ENCODE measurements at places on chromosomes 6 and 20.

DNA sequence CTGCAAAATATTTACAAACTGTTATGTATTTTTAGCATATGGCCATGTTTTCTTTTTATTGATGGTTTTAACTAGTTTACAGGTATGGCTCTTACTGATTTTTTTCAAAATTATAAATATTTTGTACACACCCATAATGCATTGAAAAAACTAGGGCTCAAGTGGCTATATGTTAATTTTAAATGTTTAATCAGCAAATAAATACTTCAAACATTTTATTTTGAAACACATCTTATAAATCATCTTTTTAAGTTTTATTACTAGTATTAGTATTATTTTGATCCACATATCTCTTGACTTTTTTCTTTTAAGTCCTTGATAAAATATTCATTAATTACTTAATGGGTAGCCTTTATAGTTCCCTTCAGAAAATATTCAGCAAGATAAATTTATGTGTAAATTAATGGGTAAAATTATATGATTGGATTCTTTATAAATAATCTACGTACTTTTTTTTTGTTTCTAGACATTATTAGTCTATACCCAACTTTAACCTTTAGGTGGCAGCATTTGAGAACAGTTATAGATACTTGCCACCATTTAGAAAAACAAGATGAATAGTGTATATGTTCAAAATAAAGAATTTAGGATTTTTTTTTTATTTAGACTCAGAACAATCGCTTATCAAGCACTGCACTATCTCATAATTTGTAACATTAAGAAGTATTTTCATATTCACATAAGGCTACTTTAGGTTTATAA, 241.9 kb downstream of the ADGRB3 start:
- no peak for DNase-seq

GRCh38 chr6:110543106-110543505, 66.7 kb upstream of the SLC22A16 start:
- no peak for DNase-seq

DNA sequence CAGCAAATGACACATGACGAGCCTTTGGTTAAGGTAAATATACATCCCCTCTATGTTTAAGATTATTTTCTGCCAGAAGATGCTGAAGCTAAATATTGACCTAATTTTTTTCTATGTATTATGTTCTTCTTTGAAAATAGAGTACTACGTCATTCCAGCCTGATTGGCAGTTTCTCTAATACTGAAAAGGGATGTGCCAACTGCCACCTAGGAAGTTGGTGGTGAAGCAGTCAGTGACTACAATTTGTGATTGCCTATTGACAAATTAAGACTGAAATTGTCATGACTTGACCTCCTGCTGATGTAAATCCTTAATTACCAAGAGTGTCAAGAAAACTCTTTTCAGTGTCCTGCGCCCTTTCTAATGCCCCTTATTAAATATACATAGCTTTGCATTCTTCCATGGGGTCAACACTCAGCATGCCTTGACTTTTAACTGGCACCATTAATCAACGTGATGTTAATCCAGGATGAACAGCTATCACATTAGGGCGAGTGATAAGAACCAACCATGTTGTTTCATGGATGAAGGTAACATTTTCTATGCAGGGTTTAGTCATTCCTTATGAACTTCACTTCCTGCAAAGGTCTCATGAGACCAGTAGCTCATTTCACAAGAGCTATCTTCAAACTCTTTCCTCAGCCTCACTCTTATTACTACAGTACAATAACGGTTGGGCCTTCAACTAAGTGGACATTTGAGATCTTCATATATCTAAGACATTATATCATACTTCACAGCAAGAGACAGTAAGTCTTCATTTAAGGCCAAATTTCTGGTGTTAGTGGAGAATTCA, 22.5 kb upstream of the SGK1 start:
- no peak for DNase-seq

- no peak for DNase-seq
Measured at GRCh38 chr20:20205141-20205861, 153.0 kb downstream of the CFAP61 start.

GRCh38 chr6:128538763-128539162, 18.4 kb upstream of the PTPRK start:
- no peak for DNase-seq

DNA sequence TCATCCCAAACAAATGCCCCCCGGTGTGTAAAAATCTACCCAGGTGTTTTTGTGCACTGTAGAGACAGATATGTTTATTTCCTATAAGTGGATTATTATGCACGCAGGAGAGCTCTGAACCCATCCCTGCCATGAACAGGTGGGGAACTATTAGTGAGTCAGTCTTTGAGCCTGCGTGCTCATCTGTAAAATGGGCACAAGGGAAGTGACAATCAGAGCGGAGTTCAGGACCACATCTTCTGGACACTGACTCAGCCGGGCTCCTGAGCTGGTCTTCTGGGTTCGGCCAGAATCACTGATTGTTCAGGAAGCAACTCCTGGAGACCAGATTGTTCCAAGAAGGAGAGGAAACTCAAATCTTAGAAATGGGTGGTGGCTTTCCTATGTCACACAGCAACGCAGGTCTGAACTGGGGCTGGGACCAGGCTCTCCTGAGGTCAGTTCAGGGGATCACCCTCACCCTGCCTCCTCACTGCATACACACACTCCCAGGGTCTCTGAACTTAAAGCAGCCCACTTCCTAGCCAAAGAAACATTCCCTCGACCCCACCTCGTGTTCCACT, 27.3 kb upstream of the TGM2 start:
- DNase-seq = no peak

- no peak for DNase-seq
Measured at GRCh38 chr20:25399037-25399430, 8.4 kb upstream of the ABHD12 start.

- DNase-seq = no peak
Measured at GRCh38 chr6:111995404-111995803, 58.5 kb upstream of the CCN6 start.

DNA sequence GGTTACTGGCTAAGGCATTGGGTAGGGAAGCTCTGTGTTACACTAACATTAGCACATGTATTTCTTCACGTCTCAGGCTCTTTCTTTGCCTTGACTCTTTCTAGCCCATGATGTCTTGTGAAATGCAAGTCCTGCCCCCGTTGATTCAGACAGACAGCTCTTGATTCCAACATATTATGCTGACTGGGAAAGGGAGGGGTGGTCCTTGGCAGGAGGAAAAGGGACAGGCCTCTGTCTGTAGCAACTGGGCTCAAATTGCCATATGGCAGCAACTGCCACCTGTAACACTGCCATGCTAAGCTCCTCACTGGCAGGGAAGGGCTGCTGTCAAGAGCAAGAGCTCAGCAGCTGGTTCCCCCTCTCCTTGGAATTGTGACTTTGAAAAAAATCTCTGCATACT, 5.7 kb upstream of the KCNK15 start:
- DNase-seq = no peak

GRCh38 chr20:45833883-45834796, 541 bp downstream of the SNX21 start:
- DNase-seq = peak; percentile 62

GRCh38 chr6:90753820-90754643, 167.2 kb upstream of the MAP3K7 start:
- no peak for DNase-seq

DNA sequence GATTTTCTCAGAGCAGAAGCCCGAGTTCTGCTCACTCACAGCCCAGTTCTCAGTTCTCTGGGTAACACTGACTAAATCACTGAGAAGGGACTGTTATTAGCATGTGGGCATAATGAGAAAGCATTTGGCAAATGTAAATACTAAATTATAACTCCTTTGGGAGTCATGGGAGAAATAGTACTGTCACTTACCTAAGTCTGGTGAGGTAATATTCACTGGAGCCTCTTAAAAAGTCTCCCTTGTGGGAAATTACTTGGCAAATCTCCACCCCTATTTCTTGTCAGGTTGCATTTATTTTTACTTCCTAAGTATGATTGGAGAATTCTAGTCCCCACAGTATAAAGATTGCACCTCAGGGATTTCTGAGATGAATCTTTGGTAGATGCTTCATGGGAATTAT, 254.3 kb downstream of the SLC35F1 start:
- no peak for DNase-seq

DNA sequence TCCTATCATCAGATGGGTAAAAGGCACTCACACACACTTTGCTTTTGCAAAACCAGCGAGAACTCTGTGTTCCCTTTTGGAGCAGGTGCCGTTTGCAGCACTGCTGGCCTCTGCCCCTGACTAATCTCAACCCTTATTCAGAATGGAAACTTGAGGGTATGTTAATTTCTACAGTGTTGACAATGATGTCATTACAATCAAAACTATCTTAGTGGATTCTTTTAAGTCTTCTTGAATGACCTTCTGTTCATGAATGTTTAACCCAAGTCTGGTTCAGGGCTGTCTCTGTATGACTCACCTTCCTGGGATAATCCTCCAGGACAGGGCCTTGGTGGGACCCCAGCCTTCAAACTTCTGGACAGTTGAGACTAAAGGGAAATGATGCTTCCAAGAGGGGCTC, 197.9 kb downstream of the CDH4 start:
- no peak for DNase-seq

DNA sequence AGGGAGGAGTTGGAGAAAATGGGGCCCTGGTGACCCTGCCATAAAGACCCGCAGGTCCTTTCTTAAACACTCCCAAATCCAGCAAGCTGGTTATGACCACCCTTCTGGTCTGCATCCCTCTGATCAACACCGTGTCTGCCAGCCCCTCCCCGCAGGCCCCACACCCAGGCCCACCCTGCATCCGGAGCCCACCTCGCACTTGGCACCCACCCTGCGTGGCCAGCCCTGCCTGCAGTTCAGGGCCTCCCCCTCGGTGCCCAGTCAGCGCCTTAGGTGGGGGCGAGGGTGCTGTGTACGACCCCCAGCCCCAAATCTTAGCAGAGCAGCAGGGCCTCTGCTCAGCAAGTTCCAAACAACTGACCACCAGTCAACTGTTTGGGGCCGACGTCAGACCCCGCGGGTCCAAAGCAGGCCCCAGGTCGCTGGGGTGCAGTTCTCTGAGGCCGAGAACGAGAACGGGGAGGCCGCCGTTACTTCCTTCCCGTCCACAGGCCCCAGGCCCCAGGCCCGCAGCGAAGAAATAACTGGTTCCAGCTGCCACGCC, 1.2 kb downstream of the ACSS1 start:
- DNase-seq = no peak

GRCh38 chr20:49052334-49052733, 6.2 kb downstream of the CSE1L start:
- DNase-seq = no peak

- DNase-seq = no peak
Measured at GRCh38 chr20:44630297-44630696, 21.2 kb downstream of the ADA start.

GRCh38 chr6:134177236-134177635, 124.8 kb upstream of the SLC2A12 start:
- no peak for DNase-seq

DNA sequence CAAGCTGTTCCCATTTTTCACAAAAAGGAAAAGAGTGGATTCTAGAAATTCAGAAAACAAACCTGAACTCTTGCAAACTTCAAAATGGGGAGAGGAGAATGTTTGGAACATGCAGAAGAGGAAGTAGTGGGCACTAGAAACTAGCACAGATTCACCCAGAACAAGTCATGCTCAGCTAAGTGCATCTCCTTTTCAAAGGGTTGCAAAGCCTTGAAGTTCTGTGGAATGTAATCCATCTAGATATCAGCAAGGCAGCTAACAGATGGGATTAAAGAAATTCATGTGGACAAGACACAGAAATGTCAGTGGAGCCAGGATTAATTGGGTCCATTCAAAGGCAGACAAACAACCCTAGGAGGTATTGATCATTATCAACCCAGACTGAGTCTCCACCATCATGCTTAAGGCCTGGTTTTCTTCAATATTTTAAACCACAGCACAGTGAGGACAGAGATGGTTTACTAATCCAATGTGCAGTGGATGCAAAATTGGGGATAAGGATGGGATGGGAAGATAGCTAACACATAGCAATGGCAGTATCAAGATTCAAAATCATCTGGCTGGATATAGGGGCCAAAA, 31.3 kb downstream of the KCNK5 start:
- DNase-seq = no peak

- DNase-seq = no peak
Measured at GRCh38 chr6:108176281-108177089, 10.7 kb downstream of the NR2E1 start.

GRCh38 chr6:38687043-38687353, 15.9 kb downstream of the GLO1 start:
- DNase-seq = no peak

- no peak for DNase-seq
Measured at GRCh38 chr20:52804497-52805295, 167.5 kb upstream of the TSHZ2 start.

DNA sequence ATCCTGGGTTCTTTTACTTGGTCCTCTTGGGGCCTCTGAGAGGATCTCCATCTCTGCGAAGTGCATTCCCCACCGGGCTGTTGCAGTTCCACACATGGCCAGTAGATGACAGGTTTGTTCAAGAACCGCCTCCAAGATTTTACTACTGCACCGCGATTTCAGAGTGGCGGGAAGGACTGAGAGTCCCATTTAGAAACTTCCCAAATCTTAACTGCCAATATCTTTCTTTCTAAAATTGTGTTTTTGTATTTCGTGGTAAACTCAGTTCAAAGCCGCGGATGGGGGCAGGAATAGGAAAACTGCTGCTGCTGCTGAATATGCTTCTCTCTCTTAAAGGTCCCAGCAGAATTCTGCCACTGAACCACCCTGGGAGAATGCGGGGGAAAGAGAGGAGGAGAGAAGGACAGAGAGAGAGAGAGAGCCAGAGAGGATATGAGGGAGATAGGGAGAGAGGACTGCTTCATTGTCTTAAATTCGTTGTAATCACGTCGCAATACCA, 8.6 kb upstream of the BTNL2 start:
- DNase-seq = peak; percentile 76

DNA sequence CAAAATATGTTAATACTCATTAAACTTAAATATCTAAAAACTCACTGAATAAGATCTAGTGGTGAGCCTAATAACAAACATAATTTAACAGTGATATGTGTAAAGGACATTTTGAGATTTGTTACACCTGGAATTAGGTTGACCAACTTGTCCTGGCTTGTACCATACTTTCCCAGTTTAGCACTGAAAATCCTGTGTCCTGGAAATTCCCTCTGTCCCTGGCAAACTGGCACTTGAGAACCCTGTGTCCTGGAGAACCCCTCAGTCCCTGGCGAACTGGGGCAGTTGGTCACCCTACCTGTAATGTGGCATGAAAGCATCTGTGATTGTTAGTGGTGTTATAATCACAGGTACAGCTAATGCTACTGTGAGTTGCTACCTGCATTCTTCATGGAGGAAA, 6.9 kb upstream of the PRND start:
- DNase-seq = no peak

DNA sequence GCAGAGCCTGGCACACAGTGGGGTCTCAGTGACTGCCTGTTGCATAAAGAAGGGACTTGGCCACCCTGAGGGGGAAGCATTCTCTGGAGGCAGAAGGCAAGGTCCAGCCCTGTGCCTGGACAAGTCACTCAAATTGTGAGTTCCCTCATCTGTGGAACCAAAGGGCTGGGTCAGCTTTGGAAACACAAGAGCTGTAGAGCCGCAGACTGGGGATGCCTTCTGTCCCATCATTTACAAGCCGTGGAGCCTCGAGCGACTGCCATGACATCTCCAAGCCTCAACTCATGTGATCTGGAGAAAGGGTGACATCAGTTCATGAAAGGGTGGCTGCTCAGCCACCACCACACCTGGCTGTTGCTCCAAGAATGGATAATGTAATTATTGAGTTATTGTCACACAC, 20.4 kb upstream of the SIRPD start:
- DNase-seq = no peak

GRCh38 chr6:170114956-170115855, 175.7 kb downstream of the DLL1 start:
- DNase-seq = no peak

- DNase-seq = peak; percentile 59
Measured at GRCh38 chr6:30060606-30061091, 416 bp upstream of the POLR1H start.
